T47D (cell line): ENCODE measurements at places on chromosomes 2 and 18.
A peak's percentile ranks its signal among the peaks of the same experiment; 100 is the strongest.

DNA sequence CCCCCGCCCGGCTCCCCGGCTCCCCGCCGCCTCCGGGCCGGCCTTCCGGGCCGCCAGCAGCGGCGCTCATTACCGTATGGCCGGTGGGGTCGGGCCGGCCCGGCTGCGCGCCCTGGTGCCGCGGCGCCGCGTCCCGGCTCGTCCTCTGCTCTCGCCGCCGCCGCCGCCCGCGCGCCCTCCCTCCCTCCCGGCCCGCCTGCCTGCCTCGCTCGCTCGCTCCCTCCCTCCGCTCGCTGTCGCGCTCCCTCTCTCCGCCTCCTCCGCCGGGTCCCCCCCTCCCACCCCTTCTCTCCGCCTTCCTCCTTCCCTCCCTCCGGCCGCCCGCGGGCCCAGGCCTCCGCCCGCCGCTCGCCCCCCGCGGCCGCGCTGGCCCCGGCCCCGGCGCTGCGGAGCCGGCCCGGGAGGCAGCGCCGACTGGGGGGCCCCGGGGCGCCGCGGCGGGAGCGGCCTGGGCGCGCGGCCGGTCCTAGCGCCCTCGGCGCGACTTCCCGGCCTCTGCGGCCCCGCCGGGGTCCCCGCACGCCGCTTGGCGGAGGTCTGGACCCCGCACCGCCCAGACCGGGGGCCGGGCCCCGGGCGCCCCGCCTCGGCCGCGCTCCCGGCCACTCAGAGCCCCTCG lies at the start of gene DNMT3A:
DNMT3A (minus strand) TSS at position 173 of the 619 bp plus-strand sequence. CDS start 27,941 bp downstream, outside the sequence.
- peak; percentile 64 for DNase-seq

GRCh38 chr18:44290366-44290977 lies 390.2 kb upstream of the SETBP1 start:
- no peak for DNase-seq

GRCh38 chr18:34661464-34662087 lies 48.5 kb upstream of the DTNA start:
- peak; percentile 13 for DNase-seq

DNA sequence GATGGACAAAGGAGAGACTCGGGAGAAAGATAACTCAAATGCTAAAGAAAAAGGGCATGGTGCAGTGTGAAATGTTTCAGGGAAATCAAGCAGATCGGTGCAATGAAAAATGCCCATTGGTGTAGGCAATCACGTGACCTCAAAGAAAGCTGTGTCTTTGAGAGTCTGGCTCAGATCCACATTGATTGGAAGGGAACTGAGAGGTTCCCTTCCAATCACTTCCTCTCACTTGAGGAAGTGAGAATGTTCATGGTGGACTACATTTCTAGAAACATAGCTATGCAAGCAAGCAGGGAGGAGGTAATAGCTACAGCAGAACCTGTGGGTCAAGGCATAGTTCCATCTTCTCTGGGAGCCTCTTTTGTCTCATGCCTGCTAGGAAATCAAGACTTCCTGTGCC lies 187.4 kb downstream of the LPIN1 start:
- no peak for DNase-seq

DNA sequence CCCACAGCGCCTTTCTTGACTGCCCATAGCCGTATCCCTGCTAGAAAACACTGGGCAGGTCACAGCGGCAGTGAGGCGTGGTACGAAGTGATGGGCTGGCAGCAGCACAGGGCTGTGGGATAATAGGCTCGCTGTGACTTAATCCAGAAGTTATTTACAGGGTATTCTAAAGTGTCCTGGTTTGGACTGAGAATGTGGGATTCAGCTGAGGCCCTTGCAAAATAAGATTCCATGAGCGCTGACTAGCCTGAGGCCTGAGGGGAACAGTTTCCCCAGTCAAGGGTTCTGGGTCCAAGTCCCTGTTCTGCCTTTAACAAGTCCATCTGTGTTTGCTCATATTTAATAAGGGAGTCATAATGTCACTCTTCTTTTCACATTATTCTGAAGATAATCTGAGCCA lies 34.6 kb downstream of the SETBP1 start:
- no peak for DNase-seq

DNA sequence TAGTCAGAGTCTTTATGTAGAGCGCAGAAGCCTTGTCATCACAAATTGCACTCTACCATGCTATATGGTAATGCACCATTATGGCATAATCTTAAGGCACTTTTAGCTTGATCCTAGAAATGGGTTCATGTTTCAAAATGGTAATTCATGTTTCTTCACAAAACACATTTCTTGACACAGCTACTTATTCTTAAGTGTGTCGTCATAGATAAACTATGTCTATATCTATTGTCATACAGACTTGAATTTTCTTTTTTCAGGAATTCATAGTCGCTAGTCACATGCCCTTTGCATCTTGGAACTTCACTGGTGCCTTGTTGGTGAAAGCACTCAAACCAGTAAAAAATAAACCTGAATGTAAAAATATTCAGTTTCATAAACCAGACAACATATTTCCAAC lies 1578.2 kb downstream of the LRP1B start:
- no peak for DNase-seq

GRCh38 chr2:121502246-121502645 lies 28.4 kb upstream of the RNU4ATAC start:
- no peak for DNase-seq

GRCh38 chr18:76874642-76875389 lies 52.5 kb downstream of the ZNF236 start:
- no peak for DNase-seq

DNA sequence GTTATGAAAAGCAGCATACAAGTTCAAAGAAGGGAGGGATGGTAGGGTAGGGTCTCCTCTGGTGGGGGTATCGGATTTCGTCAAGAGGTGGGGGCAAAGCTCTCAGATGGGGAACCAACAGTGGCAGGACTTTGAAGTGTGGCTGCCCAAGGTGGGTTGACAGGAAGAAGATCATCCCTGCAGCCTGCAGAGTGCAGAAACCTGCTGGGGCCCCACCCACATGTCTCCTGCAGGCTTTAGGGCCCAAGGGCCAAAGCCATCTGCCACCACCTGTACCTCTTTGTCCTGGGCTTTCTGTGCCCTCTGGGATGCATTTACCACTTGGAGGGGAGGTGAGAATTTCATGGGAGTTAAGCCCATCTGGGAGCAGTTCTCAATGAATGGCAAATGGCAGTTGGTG lies 42.7 kb downstream of the KCNF1 start:
- DNase-seq = no peak

- DNase-seq = no peak
Observed at GRCh38 chr2:101899871-101900270, 91.9 kb upstream of the IL1R2 start.

DNA sequence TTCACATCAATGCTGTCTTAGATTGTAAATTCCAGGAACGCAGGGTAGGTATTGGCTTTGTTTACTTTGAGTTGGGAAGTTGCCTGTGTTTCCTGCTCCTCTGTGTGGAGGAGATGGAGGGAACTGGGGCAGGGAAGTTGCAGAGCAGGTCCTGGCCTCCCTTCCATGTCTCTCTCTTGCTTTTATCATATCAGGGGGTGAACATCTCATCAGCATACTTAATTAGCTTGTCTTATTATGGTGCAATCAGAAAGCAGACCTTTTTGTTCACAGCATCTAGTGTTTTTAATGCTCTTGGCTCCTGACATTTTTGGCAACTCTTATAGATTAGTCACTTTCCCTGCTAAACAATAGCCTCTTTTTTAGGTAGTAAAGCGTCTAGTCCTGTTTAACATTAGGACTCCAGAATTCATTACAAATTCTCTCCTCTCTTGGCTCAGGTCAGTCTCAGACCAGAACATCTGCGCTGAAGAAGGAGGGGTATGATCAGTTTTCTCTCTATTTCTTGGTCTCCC lies 11.5 kb upstream of the DIPK1C start:
- peak; percentile 26 for DNase-seq

DNA sequence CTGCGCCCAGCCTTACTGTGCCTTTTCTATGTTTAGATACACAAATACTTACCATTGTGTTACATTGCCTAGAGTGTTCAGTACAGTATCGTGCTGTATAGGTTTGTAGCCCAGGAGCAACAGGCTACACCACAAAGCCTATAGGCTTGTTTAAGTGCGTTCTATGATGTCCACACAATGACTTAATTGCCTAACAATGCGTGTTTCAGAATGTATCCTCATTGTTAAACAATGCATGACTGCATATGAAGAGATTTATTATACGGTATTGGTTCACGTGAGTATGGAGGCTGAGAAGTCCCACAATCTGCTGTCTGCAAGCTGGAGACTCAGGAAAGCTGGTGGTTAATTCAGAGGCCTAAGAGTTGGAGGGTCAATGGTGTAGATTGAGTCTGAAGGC lies 46.1 kb upstream of the MGAT4A start:
- no peak for DNase-seq

DNA sequence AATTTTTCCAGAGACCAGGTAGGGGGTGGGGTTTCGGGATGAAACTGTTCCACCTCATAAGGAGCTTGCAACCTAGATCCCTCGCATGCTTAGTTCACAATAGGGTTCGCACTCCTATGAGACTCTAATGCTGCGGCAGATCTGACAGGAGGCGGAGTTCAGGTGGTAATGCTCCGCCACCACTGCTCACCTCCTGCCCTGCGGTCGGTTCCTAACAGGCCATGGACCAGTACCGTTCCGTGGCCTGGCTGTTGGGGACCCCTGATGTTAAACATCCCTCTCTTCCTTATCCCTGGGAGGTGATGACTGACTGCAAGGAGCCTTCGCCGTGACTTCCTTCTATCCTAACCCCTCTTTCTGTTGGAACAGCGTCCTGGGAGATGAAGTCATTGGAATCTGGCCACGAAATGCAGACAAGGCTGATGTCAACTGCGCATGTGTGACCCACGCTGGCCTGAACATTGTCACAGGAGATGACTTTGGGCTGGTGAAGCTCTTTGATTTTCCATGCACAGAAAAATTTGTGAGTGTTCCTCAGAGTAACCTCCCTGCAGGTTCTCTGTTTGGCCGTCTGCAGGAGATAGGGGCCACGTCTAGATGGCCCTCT lies 82.4 kb downstream of the RTN4 start:
- no peak for DNase-seq

DNA sequence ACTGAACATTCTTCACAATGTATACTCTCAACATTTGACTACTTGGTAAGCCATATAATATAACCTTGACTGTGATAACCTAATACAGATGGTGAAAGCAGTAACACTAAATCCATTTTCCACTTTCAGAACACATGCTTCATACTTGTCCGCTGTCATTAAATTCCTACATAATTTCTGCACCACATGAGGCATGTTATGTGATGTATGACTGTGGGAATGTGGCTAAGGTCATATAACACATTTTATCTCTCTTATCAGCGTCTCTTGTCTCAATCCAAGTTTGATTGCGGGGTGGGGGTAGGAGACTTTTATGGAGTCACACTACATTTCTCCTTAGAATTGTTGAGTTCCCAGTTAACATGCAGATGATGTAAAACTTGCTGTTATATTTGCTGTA lies 110.9 kb downstream of the MTCL1 start:
- no peak for DNase-seq

DNA sequence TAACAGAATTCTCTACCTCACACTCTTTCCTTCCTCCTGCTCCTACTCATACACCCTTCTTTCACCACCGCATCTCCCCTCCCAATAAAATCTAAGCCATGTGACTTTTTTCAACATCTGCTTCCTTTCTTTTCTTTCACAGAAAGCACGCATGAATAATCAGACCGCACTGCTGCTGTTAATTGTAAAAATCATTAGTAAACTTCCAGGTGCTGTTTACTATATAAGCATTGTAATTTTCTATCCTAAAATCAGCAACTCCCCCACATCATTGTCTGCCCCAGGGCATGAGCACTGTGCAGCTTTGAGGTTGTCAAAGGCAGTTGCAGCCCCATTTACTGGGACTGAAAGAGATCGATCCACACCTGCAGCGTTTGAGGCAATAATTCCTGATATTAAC lies 782.6 kb upstream of the ID2 start:
- no peak for DNase-seq
